ENCODE measurements at places on chromosomes 11 and 22. TPM values are rescaled to one million over a fixed set of nuclear protein-coding genes. Genes with fewer than 3 reads are reported as not detected.

Gene SLC22A25
- total RNA-seq = not detected

Gene SAA1
- total RNA-seq = 1.2 TPM

Gene IGLL1
- not detected for total RNA-seq

Gene WT1
- total RNA-seq = 3.5 TPM

Gene OR6T1
- total RNA-seq = not detected

Gene SIK2
- total RNA-seq = 22.1 TPM

Gene DCHS1
- 60.9 TPM for total RNA-seq

Measured in esophagus muscularis mucosa (tissue), 4 donors.